Stimulated activated naive CD4-positive, alpha-beta T cell (primary cell): ENCODE measurements at places on chromosomes 4 and X.

DNA sequence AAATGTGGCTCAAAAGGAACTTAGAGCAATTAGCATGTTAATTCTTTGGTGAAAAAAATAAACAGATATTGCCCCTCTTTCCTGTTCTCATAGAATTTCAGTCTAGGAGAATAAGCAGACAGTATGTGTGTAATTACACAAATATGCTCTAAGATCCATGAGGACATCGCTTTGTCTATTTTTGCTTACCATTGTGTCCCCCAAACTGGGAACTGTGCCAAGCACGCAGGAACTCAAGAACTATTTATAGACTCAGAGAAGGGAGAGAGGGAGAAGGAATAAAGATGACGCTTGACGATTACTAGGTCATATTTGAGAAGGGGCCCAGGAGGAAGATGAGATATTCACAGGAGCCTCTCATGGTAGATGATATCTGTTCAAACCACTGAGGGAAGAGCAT lies 692.6 kb downstream of the RAB28 start:
- no peak for DNase-seq

DNA sequence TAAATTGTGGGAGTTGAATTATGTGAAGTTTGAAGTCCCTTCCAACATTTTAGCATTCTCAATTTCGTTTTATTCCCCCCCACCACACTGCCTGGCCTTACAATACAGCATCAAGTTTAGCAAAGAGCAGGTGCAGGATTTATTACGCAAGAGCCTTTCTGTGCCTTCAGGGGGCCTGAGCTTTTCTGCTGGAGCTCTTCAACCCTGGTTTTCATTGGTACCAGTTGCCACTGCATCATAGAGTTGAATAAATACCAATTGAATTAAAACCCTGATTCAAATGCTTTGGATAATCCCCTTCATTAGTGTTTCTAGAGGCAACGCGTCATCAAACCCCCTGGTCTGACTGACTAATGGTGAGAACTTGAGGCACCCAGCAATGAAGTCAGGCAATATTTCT lies 43.6 kb upstream of the KIT start:
- no peak for DNase-seq

GRCh38 chr4:146095091-146095690 lies 80.3 kb upstream of the LSM6 start:
- no peak for DNase-seq

DNA sequence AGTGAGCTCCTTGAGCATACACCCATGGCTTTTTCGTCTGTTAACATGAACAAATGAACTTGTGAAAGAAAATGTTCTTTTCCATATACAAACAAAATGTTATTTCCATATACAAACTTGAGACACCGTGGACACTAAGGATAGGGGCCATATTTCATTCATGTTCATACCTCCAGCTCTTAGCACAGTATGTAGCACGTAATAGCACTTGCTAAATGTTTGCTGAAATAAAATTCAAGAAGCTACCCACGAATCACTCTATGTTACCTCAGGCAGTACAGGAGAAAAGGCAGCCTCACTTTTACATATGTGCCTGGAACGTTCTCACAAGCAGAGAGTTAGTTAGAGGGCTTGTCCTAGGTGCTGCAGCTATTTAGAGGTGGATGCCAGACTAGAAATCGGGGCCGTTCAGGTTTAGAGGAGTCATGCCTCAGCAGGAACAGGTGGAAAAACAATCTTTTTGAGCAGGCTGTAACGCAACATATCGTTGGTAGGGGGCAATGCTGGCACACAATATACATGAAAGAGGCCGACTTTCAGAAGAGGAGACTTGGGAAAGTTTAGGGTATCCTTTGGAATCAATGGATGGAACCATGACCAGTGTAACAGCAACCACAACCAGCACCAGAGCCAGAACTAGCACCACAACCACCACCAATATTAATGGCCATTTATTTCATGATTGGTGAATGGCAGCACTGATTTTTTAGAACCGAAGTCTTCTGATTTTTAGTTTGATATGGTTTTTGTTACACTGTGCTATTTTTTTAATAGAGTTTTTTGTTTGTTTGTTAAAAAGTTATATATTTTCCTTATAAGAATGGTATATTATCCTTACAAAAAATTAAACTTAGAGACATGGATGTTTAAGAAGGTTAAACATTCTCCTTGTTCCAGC lies 14.8 kb upstream of the PAQR3 start:
- no peak for DNase-seq

DNA sequence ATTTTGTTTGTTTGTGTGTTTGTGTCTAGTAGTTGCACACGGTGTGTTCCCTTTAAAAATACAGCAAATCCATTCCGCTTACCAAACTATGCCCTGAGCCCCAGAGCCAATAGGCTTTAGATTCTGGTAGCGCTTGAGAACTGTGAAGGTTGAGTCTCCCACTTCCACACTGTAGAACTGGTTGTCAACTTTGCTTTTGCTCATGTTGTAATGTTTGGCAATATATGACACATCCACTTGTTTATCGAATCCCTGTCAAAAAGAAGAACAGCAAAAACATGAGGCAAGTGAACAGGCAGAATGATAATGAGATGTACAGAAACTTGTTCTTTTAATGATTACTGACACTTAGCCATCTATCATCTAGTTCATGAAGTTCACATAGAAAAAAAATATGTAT lies 200.6 kb downstream of the MAPK10 start:
- DNase-seq, result no peak

DNA sequence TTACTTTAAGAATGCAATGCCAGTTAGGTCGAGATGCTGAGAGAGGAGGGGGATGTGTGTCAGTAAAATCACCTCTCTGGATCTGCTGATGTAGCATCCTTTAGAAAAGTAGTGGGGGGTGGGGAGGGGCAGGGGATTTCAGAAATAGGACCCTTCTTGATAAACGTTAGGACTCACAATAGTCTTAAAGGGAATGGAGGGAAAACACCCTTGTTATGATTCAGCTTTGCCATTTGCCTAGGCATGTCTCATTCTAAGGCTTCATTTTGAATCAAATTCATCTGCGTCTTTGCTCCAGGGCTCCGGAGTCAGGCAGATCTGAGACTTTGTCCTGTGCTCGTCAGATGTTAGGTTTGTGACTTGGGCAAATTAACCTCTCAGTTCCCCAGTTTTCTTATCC lies 879 bp downstream of the SH2D1A start:
- DNase-seq, result no peak

DNA sequence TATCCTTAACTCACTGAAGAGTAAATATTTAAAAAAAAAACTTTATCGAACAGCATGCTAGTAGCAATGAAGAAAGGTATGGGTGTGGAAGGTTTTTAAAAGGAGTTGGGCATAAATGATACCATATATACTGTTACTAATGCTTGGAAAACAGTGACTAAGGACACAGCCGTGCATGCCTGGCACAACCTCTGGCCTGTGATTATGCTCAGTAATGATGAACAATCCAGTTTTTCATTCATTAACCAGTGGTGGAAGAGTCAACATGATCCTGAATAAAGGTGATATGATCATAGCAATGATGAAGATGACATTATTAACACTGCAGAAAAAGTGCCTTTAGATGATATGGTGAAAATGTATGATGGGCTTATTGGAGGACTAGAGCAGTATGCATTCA lies 43.9 kb upstream of the GPR50 start:
- no peak for DNase-seq

- DNase-seq, result no peak
Measured at GRCh38 chr4:173521467-173522159, 8.4 kb downstream of the HAND2 start.

DNA sequence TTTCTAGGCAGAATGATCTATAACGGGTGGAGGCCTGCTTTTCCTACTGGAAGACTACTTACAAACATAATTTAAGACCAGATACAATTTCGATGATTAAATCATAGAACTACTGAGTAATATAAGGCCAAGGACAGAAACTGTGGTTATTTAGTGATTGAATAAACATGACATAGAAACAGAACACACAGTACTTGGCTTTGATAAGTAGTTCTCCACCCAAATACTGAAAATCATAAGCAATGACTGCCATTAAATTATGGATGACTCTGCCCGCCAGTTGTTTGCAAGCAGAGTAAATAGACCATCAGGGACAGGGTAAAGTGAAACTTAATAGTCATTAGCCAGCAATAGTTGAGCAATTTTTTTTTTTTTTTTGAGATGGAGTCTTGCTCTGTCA lies 17.2 kb upstream of the SMIM14 start:
- DNase-seq, result no peak

- no peak for DNase-seq
Measured at GRCh38 chrX:40625294-40625693, 2.1 kb downstream of the MPC1L start.

DNA sequence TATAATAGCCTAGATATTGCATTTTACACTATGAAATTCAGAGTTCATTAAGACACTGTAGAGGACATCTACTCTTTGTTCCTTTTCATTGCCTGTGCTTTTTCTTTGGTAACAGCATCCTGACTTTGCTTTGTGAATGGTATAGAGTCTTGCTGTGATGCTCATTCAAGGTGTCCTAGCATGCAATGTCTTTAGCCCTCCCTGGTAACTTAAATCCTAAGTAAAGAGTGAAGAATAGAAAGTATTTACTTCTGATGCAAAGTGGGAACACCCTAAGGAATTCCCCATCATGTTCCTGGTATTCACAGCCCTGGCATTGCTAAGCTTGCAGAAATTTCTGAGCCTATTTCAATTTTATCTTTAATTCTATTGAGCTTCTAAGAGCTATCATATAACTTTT lies 400.1 kb downstream of the FAT4 start:
- DNase-seq, result no peak

DNA sequence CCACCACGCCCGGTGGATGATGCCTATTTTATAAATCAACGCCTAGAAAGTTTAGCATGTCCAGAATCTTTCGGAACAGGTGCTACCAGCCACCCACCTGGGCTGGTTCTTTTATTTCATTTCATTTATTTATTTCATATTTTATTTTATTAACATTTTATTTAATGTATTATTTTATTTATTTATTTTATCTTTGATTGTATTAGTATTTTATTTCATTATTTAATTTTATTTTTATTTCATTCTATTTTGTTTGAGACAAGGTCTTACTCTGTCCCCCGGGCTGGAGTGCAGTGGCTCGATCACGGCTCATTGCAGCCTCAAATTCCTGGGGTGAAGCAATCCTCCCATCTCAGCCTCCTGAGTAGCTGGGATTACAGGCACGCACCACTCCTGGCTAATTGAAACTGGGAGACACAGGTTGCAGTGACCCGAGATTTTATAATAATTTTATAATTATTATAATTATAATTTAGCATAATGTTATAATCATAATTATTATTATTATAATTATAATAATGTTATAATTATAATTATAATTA lies 187.2 kb downstream of the SHOX start:
- DNase-seq, result no peak

- DNase-seq, result no peak
Measured at GRCh38 chr4:24630937-24631336, 46.6 kb upstream of the DHX15 start.

- no peak for DNase-seq
Measured at GRCh38 chr4:22090661-22091351, 142.2 kb upstream of the KCNIP4 start.

DNA sequence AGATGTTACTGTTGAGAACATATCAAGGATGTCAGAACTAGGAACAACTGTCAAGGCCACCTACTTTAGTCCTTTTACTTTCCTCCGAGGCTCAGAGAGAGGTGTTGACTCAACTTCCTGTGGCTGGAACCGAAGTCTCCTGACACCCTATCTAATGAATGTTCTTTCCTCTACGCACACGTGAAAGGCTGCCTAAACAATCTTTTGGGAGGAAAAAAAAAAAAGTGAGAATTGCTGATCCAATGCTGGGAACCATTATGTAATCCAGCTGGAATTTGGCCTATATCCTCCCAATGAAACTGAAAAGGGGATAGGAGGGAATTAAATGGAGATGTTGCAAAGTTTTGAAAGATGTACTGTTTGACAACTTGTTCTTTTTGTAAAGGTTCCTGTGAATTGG lies 8.3 kb upstream of the MAP7D3 start:
- no peak for DNase-seq

- no peak for DNase-seq
Measured at GRCh38 chr4:1210971-1211370, 38.0 kb downstream of the CTBP1 start.

DNA sequence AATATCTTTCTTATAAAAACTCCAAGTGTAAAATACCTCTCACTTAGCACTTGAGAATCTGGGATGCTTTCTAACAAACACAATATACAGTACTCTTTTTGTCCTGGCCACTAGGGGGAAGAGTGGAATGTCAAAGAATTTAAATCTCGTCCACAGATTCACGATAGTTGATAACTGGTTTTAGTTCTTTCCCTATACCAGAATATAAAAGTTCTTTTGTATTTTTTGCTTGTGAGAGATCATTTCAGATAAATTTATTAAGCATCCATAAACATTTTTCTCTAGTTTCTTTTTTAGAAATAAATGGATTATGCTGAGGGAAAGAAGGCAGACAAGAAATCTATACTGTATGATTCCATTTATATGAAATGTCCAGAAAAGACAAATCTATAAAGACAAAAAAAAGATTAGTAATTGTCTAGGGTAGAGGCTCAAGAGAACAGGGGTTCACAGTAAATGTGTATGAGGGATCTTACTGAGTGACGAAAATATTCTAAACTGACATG lies 50.4 kb downstream of the MGARP start:
- DNase-seq, result no peak

GRCh38 chrX:110444996-110445395 lies 86.3 kb downstream of the RTL9 start:
- DNase-seq, result no peak

DNA sequence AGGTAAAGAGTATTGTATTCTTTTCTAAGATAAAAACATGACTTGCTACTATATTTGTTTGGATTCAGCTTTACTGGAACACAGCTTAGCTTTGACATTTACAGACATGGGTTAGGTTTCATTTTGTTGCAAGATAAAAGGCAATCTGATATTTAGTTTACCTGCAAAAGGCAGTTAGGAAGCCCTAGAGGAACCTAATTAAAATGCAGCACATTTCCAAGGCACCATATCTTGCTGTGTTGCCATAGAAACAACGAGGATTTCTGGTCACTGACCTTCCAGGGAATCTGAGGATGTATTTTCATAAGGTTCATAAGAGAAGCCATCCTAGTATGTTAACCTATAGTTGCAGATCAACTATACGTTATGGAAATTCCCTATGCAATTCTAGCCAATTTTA lies 116.0 kb downstream of the SNCA start:
- no peak for DNase-seq

- no peak for DNase-seq
Measured at GRCh38 chr4:21376176-21376575, 572.4 kb downstream of the KCNIP4 start.

DNA sequence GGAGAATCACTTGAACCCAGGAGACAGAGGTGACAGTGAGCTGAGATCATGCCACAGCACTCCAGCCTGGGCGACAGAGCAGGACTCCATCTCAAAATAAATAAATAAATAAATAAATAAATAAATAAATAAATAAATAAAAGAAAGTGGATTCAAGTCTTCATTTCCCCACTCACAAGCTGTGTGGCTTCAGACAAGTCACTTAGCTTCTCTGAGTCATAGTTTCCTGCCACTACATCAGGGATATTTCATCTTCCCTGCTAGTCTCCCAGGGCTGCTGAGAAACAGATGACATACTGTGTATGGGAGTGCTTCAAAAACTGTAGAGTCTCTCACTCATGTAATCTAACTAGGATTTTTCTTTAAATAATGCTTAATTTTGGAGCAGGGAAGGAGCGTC lies 37.2 kb downstream of the TBC1D9 start:
- no peak for DNase-seq
